ENCODE measurements at places on chromosomes 2 and 18. TPM values are rescaled to one million over a fixed set of nuclear protein-coding genes. Genes with fewer than 3 reads are reported as not detected.

DNA sequence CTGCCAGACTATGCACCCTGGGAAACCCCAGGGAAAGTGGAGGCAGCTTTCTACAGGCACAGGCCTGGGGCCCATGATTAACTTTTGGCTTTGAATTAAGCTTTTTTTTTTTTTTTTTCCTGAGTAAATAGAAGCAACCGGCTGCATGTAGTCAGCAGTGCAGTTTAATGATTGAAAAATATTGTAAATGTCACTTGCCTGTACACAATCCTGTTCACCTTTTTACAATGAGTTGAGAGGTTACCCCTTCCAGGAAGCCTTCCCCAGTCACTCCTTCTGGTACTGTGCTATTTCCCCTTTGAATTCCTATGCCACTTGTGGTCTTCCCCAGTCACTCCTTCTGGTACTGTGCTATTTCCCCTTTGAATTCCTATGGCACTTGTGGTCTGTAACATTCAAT is 475.6 kb downstream of the TDRD15 start:
- no peak for DNase-seq
- no peak overlapping the region for H3K4me3 ChIP-seq
- no peaks in the 10 kb centered on the region for H3K36me3 ChIP-seq
- no peaks in the 10 kb centered on the region for H3K27me3 ChIP-seq
- H3K27ac ChIP-seq, result no peak overlapping the region

- no peak for DNase-seq
- no peak overlapping the region for H3K27ac ChIP-seq
- H3K27me3 ChIP-seq, result no peaks in the 10 kb centered on the region
- H3K4me3 ChIP-seq, result no peak overlapping the region
- no peaks in the 10 kb centered on the region for H3K4me1 ChIP-seq
These were observed 176.1 kb downstream of the PTPRM start for GRCh38 chr18:7743256-7743655.

DNA sequence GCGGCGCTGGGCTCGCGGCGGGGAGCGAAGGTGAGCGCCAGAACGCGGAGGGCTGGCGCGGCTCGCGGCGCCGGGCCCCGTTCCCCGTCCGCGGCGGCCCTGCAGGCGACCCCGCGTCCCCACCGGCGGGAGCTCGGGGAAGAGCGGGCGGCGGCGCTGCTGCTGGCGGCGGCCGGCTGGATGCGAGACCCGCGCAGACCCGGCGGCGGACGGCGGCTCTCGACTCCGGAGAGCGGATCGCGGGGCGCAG is 213 bp downstream of the DOK6 start:
- H3K36me3 ChIP-seq, result no peaks in the 10 kb centered on the region
- no peak overlapping the region for H3K4me3 ChIP-seq
- DNase-seq, result no peak
- peaks cover 60% of the 10 kb centered on the region for H3K27me3 ChIP-seq

- no peak overlapping the region for H3K4me3 ChIP-seq
- no peaks in the 10 kb centered on the region for H3K27me3 ChIP-seq
- no peak overlapping the region for H3K27ac ChIP-seq
- no peak for DNase-seq
- no peaks in the 10 kb centered on the region for H3K4me1 ChIP-seq
These were observed 88.0 kb downstream of the SS18 start for GRCh38 chr18:26002375-26002910.

KLHL14 gene
- not detected for total RNA-seq

GRCh38 chr2:162712598-162712997 is 126.0 kb downstream of the KCNH7 start:
- H3K36me3 ChIP-seq, result no peaks in the 10 kb centered on the region
- no peak overlapping the region for H3K4me3 ChIP-seq
- no peaks in the 10 kb centered on the region for H3K27me3 ChIP-seq
- no peak for DNase-seq
- no peak overlapping the region for H3K27ac ChIP-seq
- H3K4me1 ChIP-seq, result no peaks in the 10 kb centered on the region

- DNase-seq, result no peak
- H3K36me3 ChIP-seq, result peaks cover 2% of the 10 kb centered on the region
- no peak overlapping the region for H3K27ac ChIP-seq
- H3K4me1 ChIP-seq, result peaks cover 7% of the 10 kb centered on the region
- H3K27me3 ChIP-seq, result peaks cover 8% of the 10 kb centered on the region
These were observed 112.5 kb downstream of the TCF4 start for GRCh38 chr18:55475467-55475866.

RGPD8 gene
- total RNA-seq, result 13.1 TPM

DNA sequence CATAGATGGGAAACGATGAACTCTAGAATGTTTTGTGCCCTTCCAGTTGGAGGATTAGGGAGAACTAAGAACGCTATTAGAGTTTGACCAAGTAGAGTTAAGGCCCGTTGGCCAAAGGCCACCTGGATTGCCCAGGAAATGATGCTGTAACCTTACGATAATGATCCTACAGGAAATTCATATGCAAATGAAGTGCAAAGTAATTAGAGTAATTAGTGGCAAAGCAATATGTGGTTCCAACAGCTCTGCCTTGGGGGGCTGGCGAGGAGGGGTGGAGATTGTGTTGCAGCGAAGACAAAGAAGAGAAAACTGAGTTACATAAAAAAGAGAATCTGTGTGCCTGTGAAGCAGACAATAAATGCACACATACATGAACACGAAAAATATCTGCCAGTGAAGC is 61.5 kb upstream of the BOD1L2 start:
- peaks cover 23% of the 10 kb centered on the region for H3K4me1 ChIP-seq
- DNase-seq, result no peak
- H3K27ac ChIP-seq, result peak overlapping the region; percentile 80
- peaks cover 8% of the 10 kb centered on the region for H3K36me3 ChIP-seq
- H3K4me3 ChIP-seq, result no peak overlapping the region
- peaks cover 35% of the 10 kb centered on the region for H3K27me3 ChIP-seq

DNA sequence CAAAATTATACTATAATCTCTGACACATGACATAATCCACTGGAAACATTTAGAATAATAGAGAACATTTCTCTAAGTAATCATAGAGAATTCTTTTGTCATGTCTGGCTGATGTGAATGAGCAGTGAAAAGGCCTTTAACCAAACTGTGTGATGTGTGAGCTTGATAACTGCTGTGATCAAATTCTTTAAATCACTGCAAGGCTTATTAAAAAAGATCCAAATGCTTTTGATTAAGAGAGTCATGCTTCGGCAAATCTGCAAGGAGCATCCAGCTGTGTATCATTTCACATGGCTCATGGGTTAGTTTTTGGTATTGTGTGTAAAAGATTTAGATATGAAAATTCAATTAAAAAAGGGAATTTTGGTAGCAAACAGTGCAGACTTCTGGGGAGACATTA is 58.6 kb upstream of the TFPI start:
- no peak overlapping the region for H3K27ac ChIP-seq
- no peaks in the 10 kb centered on the region for H3K27me3 ChIP-seq
- no peaks in the 10 kb centered on the region for H3K4me1 ChIP-seq
- H3K4me3 ChIP-seq, result no peak overlapping the region
- no peak for DNase-seq
- no peaks in the 10 kb centered on the region for H3K36me3 ChIP-seq

GRCh38 chr2:163351966-163352365 is 383.8 kb downstream of the FIGN start:
- H3K27ac ChIP-seq, result no peak overlapping the region
- no peak overlapping the region for H3K4me3 ChIP-seq
- DNase-seq, result no peak
- no peaks in the 10 kb centered on the region for H3K36me3 ChIP-seq

COL4A4 gene
- total RNA-seq, result not detected

DNA sequence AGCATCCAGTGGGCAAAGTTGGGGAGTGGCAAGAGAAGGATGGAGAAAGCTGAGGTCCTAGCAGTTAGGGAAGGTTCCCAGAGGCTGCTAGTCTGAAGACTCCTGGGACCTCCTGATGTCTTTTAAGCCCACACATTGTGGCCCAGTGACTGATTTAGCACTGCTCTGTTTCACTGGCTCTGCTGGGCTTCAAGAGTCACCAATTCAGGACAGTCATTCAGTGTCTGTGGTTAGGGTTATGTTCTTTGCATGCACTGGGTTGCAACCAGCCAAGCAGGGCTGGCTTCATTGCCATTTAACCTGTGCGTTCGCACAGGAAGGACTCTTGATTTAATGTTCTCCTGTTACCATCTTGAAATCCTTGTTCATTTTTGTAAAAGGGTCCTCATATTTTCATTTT is 199.2 kb downstream of the ICOS start:
- no peak overlapping the region for H3K27ac ChIP-seq
- DNase-seq, result no peak
- H3K36me3 ChIP-seq, result no peaks in the 10 kb centered on the region
- H3K4me1 ChIP-seq, result no peaks in the 10 kb centered on the region
- H3K4me3 ChIP-seq, result no peak overlapping the region

DNA sequence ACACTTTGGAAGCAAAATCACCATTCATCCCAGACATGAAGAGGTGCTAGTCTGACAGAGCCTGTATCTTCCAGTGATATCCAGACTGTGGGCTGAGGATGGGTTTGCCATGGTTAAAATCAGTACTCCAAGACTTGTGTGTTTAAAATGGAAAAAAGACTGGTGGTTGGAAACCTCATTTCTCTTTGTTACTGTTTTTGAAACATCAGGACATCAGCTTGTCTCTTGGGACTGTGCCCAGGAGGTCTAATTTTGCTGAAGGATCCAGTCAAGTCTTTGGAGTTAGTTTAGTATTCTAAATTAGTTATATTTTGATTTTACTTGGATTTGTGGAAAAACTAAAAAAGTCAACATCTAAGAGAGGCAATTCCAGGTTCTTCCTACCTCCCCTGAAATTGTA is 578.4 kb downstream of the PLCL1 start:
- H3K36me3 ChIP-seq, result no peaks in the 10 kb centered on the region
- no peak overlapping the region for H3K4me3 ChIP-seq
- DNase-seq, result no peak
- no peak overlapping the region for H3K27ac ChIP-seq
- peaks cover 13% of the 10 kb centered on the region for H3K27me3 ChIP-seq

CENPA gene
- total RNA-seq, result 51.6 TPM

WNT6 gene
- total RNA-seq, result not detected

DNA sequence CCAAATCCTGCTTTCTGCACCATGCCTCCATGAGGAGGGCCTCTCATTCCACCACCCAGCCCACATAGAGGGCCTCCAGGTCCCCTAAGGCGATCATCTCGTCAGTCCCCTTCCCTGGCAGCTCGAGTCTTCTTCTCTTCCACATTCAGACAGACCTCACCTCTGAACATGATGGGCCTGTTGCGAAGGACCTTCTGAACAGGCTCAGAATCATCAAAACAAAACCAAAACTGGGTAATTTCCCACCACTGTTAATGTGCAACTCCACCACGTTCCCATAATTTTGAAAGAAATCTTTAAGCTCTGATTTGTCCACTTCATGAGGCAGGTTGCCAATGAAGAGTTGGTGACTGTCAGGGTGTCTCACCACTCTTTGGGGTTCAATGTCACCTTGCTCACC is 20.4 kb downstream of the ZRANB3 start:
- H3K27me3 ChIP-seq, result no peaks in the 10 kb centered on the region
- H3K36me3 ChIP-seq, result peaks cover 7% of the 10 kb centered on the region
- no peak overlapping the region for H3K4me3 ChIP-seq
- DNase-seq, result no peak
- no peak overlapping the region for H3K27ac ChIP-seq

GRCh38 chr2:24652265-24653182 is 140.7 kb downstream of the PTRHD1 start:
- no peaks in the 10 kb centered on the region for H3K4me1 ChIP-seq
- no peak for DNase-seq
- H3K36me3 ChIP-seq, result peaks cover 3% of the 10 kb centered on the region
- H3K27me3 ChIP-seq, result no peaks in the 10 kb centered on the region
- no peak overlapping the region for H3K4me3 ChIP-seq

SAG gene
- total RNA-seq, result 0.23 TPM

APCDD1 gene
- total RNA-seq, result not detected

- no peak overlapping the region for H3K4me3 ChIP-seq
- DNase-seq, result no peak
- H3K36me3 ChIP-seq, result no peaks in the 10 kb centered on the region
- peaks cover 7% of the 10 kb centered on the region for H3K4me1 ChIP-seq
These were observed 25.0 kb upstream of the CXXC1 start for GRCh38 chr18:50312296-50313030.

- H3K27me3 ChIP-seq, result peaks cover 12% of the 10 kb centered on the region
- no peaks in the 10 kb centered on the region for H3K36me3 ChIP-seq
- no peak overlapping the region for H3K27ac ChIP-seq
- DNase-seq, result no peak
- H3K4me3 ChIP-seq, result no peak overlapping the region
These were observed 31.3 kb downstream of the ACKR3 start for GRCh38 chr2:236600892-236601291.

GRCh38 chr2:41448221-41448620 is 599.6 kb upstream of the PKDCC start:
- H3K4me3 ChIP-seq, result no peak overlapping the region
- H3K36me3 ChIP-seq, result no peaks in the 10 kb centered on the region
- no peak for DNase-seq

- peak overlapping the region; percentile 99 for H3K27ac ChIP-seq
- H3K36me3 ChIP-seq, result peaks cover 47% of the 10 kb centered on the region
- DNase-seq, result no peak
- H3K4me3 ChIP-seq, result peak overlapping the region; percentile 93
These were observed 1.3 kb downstream of the IFIH1 start for GRCh38 chr2:162317058-162317742.

SMYD5 gene
- total RNA-seq, result 17.0 TPM

- no peaks in the 10 kb centered on the region for H3K36me3 ChIP-seq
- H3K4me3 ChIP-seq, result no peak overlapping the region
- no peaks in the 10 kb centered on the region for H3K4me1 ChIP-seq
These were observed 374.3 kb upstream of the MC4R start for GRCh38 chr18:60746919-60747318.

DNA sequence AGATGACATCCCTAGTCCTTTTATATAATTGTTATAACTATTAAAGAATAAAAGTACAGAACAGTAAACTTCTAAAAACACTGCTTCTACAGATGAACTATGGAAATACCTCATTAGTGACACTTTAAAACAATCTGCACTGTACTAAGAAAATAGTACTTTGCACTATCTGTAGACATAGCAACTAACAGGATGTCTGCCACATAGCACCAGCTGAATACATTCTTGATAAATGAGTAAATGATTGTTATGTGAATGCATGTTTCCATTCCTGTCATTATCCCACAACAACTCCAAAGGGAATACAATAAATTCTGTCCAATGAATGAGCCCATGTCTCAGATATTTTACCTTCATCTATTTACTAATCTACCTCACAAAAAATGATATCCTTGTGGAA is 115.3 kb upstream of the SLC35G4 start:
- H3K27me3 ChIP-seq, result peaks cover 2% of the 10 kb centered on the region
- no peaks in the 10 kb centered on the region for H3K4me1 ChIP-seq
- H3K36me3 ChIP-seq, result no peaks in the 10 kb centered on the region
- H3K27ac ChIP-seq, result no peak overlapping the region
- no peak for DNase-seq
- no peak overlapping the region for H3K4me3 ChIP-seq

GRCh38 chr2:23135481-23136100 is 249.4 kb upstream of the KLHL29 start:
- no peak overlapping the region for H3K4me3 ChIP-seq
- no peaks in the 10 kb centered on the region for H3K27me3 ChIP-seq
- no peak for DNase-seq
- H3K27ac ChIP-seq, result no peak overlapping the region
- no peaks in the 10 kb centered on the region for H3K36me3 ChIP-seq

GRCh38 chr18:77316008-77316407 is 66.4 kb downstream of the GALR1 start:
- no peak overlapping the region for H3K27ac ChIP-seq
- no peaks in the 10 kb centered on the region for H3K4me1 ChIP-seq
- H3K4me3 ChIP-seq, result no peak overlapping the region
